Activated CD4-positive, alpha-beta T cell treated with anti-CD3 and anti-CD28 coated beads, Interleukin-2, amount 50 U/mL, for 48 hours (primary cell): ENCODE measurements at places on chromosomes 4 and X.

DNA sequence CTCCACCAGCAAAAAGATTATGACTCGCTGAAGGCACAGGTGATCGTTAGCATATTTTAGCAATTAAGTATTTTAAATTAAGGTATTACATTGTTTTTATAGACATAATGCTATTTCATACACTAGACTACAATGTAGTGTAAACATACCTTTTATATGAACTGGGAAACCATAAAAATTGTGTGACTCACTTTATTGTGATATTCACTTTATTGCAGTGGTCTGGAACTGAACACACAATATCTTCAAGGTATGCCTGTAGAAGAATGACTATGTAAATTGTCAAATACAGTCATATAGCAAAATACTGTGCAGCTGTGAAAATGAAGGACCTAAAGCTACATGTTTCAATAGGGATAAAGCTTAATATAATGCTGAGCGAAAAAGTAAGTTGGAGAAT, 26.6 kb upstream of the MAML3 start:
- no peak for DNase-seq

DNA sequence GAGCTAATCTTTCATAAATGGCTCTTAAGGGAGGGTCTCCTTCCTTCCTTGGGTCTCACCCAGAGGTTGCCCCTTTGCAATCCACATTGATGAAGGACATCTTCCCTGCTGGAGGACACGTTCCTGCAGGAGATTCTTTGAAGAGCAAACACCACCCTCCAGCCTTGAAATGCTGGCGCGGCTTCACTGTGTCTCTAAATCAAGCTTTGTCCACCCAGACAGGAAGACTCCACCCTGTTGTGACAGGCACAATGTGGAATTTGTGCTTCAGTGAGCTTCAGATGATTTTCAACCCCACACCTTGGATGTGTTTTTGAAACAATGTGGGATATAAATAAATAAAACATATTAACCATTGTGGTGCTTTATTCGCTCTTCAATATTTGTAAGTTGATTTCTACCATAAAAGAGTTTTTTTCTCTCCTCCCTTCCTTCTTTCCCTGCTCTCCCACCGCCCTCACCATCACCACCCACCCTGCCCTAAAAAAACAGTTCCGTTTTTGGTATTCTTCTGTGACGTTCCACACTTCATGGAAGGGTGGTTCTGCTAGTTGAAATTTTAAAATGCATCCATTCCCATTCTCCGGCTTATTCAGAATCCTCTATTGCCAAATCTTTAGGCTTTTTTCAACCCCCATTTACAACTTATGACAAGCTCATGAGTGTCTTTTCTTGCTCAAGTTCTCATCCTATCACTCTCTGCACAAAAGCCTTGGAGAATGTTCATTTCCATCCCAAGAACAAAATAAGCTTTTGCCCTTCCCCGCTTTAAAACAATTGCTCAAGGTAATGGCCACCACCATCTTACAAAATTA, 264.3 kb downstream of the RAPGEF2 start:
- no peak for DNase-seq

GRCh38 chr4:153465140-153465539, 1.0 kb upstream of the TMEM131L start:
- no peak for DNase-seq

DNA sequence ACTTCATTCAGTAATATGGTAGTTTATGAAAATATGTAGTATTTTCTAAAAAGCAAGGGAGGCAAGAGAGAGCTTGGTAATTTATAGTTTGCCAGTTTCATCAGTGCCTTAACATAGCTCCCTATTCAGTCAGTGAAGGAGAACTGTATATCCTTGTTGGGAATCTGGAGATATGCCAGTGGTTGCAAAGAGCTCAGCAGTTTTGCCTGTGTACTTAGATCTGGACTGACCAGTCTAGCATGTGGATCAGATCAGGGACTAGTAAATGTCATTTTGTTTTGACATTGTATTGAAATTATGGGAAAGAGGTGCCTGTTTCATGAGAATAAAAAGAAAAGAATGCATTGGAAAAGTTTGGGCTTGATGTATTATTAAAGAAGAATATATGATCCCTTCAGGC, 88.6 kb downstream of the ZIC3 start:
- DNase-seq = no peak

- peak; percentile 33 for DNase-seq
These were observed 714.5 kb upstream of the TENM3 start for GRCh38 chr4:181528570-181529184.

GRCh38 chr4:6603128-6603527, 28.1 kb downstream of the MAN2B2 start:
- no peak for DNase-seq

DNA sequence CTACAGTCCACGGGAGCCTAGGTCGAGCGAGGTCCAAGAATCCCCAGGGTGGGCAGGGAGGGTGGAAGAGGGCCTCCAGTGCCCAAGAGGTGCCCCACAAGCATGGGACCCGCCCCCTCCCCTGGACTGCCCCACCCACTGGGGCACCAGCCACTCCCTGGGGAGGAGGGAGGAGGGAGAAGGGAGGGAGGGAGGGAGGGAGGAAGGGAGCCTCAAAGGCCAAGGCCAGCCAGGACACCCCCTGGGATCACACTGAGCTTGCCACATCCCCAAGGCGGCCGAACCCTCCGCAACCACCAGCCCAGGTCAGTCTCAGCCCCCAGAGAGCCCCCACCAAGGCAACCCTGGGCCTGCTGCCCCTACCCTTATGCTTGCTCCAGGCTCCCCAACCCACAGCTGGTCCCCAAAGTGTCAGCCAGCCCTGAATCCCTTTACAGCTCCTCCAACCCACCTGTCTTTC, at the start of gene GATA1:
Gene GATA1 (plus strand): TSS at position 250 of the 460 bp plus-strand sequence. CDS start 4,520 bp downstream, outside the sequence.
- DNase-seq = no peak

GRCh38 chrX:21802054-21802670, 37.3 kb upstream of the MBTPS2 start:
- no peak for DNase-seq

GRCh38 chrX:17587366-17587765, 149.9 kb upstream of the SCML1 start:
- DNase-seq = no peak

DNA sequence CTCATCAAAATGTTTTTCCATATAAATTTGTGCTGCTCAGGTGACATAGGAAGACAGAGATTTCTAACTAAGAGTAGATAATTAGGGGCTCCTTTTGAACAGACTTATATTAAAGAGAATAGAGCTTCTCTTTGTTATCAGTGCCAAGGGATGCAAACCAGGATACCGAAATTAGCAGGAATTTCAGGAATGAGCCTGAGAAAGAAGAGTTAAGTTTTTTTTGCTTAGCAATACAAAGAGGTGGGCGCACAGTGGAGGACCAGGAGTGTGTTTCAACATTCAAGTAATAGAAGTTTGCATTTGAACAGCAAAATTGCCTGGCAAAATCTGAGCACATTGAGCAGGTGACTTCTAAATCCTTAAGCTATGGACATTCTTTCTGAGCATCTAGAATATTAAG, 541.3 kb downstream of the GBA3 start:
- no peak for DNase-seq

DNA sequence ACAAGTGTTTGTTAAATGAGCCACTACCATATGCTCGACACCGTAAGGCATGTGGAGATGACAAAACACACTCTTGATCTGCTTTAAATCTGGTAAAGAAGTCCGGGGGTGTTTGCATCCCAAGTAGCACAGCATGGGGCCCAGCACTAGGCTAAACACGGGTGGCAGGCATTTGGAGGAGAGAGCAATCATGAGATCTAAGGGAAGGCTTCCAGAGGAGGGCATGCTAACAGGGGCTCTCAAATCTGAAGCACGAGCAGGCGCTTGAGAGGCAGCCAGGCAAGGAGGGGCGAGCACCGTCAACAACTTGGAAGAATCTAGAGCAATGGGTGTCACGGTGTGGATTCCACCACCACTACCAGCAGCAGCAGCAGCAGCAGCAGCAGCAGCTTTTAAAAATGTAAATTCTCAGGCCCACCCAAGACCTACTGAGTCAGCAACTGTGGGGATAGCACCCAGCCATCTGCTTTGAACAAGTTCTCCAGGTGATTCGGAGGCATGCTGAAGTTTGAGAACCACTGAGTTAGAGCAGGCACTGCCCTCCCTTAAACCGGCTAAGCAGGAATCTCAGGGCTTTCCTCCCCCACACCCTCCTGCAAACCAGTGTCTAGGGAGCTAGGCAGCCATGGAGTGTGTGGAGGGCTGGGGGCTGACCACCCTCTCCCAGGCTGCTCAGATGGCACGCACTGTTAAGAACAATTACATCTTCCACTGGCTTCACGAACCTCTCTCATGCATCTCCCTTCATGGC, 70.2 kb upstream of the MAP3K15 start:
- no peak for DNase-seq

DNA sequence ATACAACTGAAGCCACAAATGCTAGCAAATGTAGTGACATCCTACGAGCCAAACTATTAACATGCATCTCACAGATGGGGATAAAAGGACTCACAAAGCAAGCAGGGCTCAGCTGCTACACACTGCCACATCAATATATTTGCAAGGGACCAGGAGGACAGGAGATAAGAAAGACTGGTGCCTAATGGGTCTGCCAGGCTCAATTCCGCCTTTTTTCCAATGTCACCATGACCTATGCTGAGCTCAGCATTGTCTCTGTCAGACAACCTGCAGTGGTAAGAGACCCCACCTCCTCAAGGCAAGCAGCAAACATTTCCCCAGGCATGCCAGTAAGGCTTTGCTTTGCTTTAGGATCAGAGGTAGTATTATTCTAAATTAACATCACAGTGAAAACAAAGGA, 435 bp downstream of the DCX start:
- no peak for DNase-seq

DNA sequence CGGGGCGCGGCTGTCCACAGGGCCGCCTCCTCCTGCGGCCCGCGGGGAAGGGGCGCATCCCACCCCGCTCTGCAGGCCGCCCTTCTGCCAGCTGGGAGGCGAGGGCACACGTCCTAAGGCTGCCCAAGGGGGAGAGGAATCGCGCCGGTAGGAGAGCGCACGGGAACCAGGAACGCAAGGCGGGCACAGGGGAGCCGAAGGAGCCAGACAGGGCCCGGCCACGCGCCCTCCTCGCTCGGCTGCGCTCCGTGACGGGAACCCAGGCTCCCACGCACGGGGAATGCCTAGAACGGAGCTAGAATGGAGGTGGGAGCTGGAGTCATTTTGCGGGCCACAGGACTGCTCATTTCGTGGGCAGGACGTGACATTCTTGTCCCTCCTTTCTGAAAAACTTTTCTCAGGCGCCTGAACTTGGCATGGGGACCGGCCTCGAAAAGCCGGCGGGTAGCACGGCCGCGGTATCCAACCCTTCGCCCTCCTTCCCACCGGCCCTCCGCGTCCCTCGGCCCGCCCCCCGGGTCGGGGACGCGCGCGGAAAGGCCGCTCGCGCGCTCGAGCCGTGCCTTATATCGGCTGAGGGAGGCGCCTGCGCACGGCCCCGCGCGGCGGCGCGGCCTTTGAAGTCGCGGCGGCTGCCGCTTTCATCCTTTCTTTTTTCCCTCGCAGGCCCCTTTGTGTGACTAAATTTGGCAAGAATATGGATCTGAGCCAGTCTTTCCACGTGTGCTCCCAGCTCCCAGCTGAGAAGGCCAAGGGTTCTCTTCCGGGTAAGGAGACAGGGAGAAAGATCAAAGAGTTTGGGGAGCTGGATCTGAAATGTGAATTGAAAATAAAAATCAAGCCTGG, 4.2 kb upstream of the LEF1 start:
- DNase-seq = peak; percentile 74

- DNase-seq = no peak
These were observed 160.6 kb downstream of the AFF2 start for GRCh38 chrX:148661035-148661434.

DNA sequence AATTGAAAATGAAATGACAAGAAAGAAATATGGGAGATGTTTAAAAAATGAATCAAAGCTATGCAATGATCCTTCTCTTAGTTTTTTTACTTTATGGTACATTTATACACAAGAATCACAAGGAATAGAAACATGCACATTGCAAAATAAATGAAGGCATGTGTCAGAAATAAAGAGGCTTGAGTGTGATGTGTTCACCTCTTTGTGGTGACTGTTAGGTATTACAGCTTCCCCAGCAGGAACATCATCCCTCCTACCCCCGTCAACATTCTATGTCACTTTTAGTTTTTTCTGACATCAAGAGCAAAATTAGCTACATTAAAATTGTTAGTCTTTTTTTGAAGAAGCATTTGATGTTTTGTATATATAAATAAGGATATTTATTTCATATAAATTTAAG, 214.8 kb downstream of the SLC4A4 start:
- no peak for DNase-seq

GRCh38 chr4:15373363-15373762, 54.5 kb upstream of the C1QTNF7 start:
- DNase-seq = no peak

GRCh38 chrX:109614951-109615350, 10.0 kb downstream of the KCNE5 start:
- DNase-seq = no peak
